Bronchial epithelial cell (primary cell): ENCODE measurements at places on chromosomes 5 and 9. TPM values are rescaled to one million over a fixed set of nuclear protein-coding genes. Genes with fewer than 3 reads are reported as not detected.

DNA sequence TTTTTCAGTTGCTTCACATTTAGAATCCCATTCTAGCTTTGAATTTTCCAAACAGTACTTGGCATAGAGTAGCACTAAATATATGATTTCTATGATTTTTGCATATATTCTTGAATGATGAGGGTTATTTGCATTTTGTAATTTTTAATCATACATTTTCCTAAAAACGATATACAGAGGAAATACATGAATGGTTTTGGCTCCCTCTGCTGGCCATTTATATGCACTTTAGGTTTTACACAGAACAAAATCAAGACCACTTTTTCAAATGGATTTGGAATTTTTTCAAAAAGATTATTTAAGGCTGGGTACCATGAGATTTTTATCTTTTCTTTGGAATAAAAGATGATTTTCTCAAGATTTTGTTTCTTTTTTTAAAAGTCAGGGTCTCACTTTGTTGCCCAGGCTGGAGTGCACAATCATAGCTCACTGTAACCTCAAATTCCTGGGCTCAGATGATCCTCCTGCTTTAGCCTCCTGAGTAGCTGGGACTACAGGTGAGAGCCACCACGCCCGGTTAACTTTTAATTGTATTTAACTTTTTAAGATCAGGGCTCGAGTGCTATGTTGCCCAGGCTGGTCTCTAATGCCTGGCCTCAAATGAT, 16.7 kb upstream of the COMMD10 start:
- DNase-seq = peak; percentile 45

DNA sequence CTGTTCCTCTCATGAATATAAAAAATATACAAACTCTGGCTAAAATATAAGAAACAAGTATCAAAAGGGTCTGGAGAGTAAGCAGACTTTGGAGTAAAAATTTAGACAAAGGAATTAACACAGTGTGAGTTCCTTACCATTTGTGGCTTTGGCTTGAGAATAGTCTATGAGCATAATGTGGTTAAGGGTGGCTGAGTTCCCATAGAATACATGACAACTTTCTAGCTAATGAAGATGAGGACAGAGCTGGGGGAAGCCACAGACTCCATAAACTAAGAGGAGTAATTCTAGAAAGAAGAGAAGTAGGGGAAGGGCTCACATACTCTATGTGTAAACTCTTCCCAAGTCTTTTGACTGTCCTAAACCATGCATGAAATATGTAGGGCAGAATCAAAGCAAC, 79.4 kb downstream of the CAAP1 start:
- DNase-seq = no peak

DNA sequence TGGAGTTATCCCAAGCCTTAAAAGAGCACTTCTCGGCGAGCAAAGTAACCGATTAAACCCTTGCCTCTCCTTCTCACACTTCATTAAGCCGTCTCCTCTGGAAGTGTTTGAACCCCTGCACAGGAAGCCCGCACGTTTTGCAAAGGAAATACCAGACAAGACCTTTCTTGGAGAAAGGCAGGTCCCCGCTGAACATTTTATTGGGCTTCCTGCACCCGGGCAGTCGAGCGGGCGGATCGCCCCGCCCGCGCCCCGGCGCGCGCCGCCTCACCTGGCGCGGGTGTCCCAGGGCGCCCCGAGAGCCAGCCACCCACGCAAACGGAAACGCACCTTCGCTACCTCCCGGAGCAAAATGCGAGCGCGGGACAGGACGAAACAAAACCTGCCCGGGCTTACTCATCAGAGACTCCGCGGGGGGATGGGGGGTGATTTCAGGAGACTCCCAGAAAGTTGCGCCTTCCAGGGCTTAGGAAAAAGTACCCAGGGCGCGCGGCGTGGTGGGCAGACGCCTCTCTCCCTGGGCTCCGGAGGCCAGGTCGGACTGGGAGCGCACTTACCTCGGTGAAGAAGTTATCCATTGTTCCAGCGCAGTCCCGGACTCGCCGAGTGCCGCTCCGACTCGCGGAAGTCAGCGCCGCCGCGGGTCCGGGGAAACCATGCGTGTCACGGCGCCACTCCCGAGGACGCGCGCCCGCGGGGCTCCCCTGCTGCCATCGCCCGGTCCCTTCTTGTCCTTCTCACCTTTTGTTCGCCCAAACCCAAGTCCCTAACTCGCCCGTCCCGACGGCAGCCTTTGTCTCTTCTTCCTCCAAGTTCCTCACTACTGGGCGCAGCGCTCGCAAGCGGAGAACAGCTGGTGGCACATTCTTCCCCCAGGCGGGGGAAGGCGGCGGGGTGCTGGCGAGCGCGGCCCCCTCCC, 598 bp downstream of the MYO10 start:
- DNase-seq = peak; percentile 88

GRCh38 chr5:139186752-139187326, 11.3 kb downstream of the SIL1 start:
- no peak for DNase-seq

- DNase-seq = no peak
Observed at GRCh38 chr9:133706307-133707050, 31.7 kb downstream of the SARDH start.

DNA sequence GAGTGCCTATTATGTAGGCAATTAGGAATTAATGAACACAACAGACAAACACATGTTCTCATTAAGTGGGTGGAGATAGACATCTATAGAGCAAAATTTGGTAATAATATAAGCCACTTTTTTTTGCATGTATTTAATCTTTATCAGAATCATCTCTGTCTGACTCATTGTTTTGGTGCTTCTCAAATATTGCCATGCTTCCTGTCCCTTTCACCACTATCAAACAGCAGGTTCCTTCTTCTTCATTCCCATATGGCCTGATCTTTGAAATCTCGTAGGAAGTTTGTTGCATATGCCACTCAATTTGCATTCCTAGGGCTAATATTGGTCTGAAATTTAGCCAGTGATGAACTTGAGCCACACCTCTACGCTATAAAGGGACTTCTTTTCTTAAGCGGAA, 128.9 kb upstream of the SPEF2 start:
- no peak for DNase-seq

DNA sequence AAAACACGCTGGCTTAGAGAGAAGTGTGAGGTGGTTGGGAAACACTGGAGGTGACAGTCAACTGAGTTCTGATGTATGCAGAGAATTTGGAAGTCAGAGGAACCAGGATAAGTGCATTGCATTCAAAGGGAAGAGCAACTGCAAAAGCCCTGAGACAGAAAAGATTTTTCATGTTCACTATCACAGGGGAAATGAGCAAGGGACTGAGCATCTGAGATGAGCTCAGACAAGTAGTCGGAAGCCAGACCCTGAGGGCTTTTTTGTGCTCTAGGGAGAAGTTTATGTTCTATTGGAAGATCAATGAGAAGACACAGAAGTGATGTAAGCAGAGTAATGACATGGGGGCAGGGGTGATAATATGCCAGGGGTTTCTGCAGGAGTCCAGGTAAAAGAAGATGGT, 97.5 kb downstream of the HTR4 start:
- peak; percentile 72 for DNase-seq

The FBLL1 gene
- total RNA-seq = 0.77 TPM in 1 of 2 replicates, not detected in the other

The CDKN2B gene
- total RNA-seq = 29.2 and 64.0 TPM in 2 replicates

The PKD2L2 gene
- not detected in 2 replicates for total RNA-seq
